ENCODE measurements at places on chromosomes 2 and 18.

GRCh38 chr2:109318949-109319342 lies 189.9 kb downstream of the SH3RF3 start:
- no peak for DNase-seq

DNA sequence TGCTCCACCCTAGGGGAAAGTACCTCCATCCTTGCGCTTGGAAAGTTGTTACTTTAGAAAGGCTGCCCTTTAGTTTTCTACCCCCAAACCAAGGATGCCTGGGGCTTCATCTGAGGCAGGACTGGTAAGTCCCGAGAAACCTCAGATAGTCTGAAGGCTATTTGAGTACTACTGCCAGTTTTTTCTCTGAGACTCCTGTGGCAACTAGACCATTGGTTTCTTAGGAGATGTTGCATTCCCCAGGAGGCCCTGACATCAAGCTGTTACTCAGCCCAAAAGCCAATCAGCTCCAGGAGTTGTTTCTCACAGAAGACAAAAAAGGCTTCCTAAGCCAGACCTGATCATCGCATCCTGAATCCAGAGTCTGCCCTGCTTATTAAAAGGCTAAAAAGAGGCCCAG lies 67.2 kb downstream of the COLEC12 start:
- no peak for DNase-seq

- no peak for DNase-seq
These were observed 1.1 kb downstream of the MREG start for GRCh38 chr2:216012133-216012829.

DNA sequence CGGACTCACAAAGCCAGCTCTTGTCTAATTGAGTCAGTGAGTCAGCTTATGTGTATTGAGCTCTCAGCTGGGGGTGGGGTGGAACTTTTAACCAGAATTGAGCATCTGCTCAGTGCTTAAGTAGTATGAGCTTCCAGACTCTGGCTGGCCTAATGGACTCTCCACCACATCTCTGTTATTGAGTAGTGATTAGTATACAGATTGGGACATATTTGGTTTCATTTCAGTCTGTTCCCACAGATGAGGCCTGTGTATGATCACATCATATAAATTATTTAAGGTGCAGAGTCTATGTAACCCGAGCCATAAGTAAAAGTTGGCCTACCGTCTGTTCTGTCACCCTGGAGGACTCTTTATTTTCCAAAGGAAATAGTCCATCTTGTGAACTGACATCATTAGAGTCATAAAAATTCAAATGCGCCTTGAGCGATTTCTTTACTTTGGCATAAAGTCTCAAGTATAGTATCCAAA lies 152.1 kb downstream of the THSD7B start:
- DNase-seq, result no peak

- no peak for DNase-seq
These were observed 515.9 kb downstream of the EIPR1 start for GRCh38 chr2:2861666-2862240.

DNA sequence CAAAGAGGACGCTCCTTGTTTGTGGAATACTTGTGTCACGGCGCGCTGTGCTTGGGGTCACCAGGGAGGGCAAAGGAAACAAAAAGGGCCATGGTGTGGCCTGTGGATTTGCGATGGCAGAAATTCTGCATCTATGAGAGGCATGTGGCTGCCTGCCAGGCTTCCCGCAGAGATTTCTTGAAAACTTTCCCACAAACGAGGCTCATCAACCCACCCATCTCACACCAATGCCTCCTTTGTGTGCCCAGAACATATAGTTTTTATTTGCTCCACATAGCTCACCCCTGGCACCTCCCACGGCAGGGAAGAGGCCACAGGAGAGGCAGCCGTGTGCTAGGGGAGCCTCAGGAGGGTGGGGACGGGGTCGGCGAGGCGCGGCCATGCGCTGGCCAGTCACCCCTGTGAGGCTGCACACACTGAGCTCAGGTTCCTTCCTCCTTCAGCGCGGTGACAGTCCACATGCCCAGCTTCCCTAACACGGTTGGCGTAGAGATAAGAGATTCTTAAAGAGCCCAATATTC lies 100.3 kb downstream of the MBP start:
- DNase-seq, result no peak

DNA sequence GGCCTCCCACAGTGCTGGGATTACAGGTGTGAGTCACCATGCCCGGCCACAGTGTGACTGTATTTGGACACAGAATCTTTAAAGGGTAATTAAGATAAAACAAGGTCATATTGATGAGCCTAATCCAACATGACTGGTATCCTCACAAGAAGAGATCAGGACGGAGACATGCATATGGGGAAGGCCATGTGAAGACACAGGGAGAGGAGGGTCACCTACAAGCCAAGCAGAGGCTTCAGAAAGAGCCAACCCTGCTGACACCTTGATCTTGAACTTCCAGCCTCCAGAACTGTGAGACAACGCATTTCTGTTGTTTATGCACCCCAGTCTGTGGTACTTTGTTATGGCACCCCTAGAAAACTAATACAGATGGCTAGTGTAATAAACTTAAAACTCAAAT lies 72.4 kb downstream of the REV1 start:
- no peak for DNase-seq

- DNase-seq, result no peak
These were observed 78.2 kb downstream of the TCF4 start for GRCh38 chr18:55509631-55510324.

DNA sequence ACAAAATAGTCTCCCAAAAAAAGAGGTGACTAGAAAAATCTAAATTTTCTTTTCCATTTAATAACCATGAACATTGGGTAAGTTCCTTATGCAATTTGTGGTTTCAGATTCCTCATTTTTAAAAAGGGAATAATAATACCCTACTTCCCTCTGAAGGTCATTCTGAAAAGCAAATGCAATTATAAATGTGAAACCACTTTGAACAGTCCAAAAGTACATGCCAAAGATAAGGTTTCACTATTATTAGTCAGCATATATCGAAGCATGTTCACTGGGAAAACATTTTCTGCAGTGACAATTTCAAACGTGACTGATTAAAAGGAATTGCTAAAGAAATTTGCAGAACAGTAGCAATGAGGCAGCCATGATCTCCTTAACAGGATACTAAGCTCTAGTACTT lies 100.1 kb upstream of the RNF152 start:
- DNase-seq, result no peak

- DNase-seq, result no peak
These were observed 102.9 kb downstream of the NUP35 start for GRCh38 chr2:183227176-183227575.

DNA sequence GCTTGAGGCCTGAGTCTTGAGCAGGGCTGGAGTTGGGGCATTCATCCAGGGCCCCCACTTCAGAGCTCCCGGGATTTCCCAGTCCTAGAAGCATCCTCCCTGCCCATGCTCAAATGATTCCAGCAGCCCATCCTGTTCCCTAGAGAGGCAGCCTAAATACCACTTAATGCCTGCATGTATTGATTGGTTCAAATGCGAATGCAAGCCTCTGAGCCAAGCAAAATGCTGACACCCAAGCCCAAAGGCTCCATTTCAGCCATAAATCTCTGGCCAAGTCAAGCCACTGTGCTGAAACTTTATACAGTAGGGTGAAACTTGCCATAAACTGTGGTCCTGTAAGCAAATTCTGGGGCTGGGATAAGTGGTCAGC lies 279.8 kb downstream of the CLIP4 start:
- DNase-seq, result no peak

DNA sequence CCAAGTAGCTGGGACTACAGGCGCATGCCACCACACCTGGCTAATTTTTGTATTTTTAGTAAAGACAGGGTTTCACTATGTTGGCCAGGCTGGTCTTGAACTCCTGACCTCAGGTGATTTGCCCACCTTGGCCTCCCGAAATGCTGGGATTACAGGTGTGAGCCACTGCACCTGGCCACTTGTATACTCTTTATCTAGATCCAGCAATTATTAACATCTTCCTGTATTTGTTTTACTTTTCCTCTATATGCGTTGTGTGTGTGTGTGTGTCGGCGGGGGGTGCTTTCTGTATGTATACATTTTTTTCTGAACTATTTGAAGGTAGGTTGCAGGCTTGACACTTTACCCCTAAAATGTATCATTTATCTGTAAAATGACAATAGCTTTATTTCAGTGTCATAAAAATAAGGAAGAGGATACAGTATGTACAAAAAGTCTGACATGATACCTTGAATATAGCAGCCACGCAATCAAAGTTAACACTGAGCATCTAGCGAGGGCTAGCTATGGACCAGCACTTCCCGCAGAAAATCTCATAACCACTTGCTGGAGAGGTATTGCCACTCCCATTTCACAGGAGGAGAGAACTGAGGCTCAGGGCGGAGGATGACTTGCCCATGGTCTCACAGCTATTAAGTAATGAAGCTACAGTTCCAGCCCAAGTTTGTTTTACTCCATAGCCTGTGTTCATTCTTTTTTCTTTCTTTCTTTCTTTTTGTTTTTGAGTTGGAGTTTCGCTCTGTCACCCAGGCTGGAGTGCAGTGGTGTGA lies 251.3 kb downstream of the MYCN start:
- no peak for DNase-seq

- DNase-seq, result no peak
These were observed 138.7 kb upstream of the PID1 start for GRCh38 chr2:229409751-229410181.

- no peak for DNase-seq
These were observed 8.4 kb upstream of the PXDN start for GRCh38 chr2:1752751-1753150.

DNA sequence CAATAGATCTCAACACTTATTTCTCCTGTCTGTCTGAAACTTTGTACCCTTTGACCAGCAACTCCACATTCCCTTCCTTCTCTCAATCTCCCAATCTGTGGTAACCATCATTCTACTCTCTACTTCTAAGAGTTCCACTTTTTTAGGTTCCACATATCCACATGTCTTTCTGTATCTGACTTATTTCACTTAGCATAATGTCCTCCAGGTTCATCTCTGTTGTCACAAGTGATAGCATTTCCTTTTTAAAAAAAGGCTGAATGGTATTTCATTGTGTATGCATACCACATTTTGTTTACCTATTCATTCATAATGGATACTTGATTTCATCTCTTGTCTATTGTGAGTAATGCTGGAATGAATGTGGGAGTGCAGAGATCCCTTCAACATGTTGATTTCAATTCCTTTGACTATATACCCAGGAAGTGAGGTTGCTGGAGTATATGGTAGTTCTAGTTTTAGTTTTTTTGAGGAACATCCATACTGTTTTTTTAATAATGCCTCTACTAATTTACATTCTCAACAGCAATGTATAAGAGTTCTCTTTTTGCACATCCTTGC lies 18.8 kb upstream of the MMADHC start:
- no peak for DNase-seq

DNA sequence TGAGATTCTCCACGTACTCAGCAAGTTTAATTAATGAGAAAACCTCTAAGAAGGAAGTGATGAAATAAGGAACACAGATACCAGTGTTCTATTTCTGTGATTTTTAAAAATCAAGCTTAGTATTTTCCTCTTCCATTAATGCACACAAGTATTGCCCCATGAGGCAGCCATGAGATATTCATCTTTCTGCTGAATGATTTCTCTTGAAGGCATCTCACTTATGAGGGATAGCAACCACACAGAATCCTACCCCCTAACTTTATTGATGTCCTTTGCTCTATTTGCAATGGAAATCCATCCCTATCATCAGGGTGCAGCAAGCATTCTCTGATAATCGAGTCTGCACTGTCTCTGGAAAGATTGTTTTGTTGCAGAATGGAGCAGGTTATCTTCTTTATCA lies 244.1 kb upstream of the NRP2 start:
- no peak for DNase-seq

- no peak for DNase-seq
These were observed 20.2 kb downstream of the B3GNT2 start for GRCh38 chr2:62216113-62216512.

DNA sequence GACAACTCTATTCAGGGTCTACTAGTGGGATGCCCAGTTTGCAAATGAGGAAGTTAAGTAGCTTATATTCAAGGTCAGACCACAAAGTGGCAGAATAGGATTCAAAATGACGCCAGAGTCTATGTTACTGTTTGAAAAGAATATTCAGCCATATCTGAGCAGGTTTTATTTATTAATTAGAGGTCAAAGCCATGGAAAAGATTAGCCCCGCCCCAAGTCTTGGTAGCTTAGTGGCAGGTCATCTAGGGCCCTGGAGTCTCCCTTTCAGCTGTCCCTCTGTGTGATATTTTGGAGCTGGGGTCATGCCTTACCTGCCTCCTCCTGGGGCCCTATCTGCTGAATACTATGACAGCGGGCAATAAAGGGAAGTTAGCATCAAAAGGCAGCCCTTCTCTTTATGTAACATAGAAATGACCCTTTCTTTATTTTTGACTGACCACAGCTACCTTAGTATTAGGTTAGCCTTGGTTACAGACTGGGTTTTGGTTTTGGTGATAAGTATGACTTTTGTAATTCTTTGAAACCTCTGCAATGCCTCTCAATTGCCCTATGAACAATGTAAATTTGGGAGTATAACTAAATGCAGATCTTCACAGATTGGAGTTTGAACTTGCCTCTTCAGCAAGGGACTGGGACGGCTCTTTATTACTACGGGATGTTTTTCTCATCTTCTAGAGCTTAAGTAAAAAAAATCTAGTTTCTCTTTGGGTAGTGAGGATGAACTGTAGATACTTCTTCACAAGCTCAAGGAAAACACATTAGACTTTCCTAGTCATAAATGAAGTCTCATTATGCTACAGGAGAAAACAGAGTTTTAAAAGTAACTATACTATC lies 153.0 kb upstream of the ITGA4 start:
- no peak for DNase-seq

- no peak for DNase-seq
These were observed 141.5 kb upstream of the PKDCC start for GRCh38 chr2:41906338-41906725.

Data from activated CD8-positive, alpha-beta memory T cell treated with anti-CD3 and anti-CD28 coated beads, Interleukin-2, amount 50 U/mL, for 4 hours (primary cell).